H4 (cell line): ENCODE measurements at places on chromosomes 2 and 18. TPM values are rescaled to one million over a fixed set of nuclear protein-coding genes. Genes with fewer than 3 reads are reported as not detected.

The UGT1A10 gene
- not detected in 2 replicates for total RNA-seq

The KCNF1 gene
- 0.14 TPM in 1 of 2 replicates, not detected in the other for total RNA-seq

The DCDC2C gene
- not detected in 2 replicates for total RNA-seq

The SAG gene
- not detected in 2 replicates for total RNA-seq

The KLF11 gene
- 5.4 and 6.5 TPM in 2 replicates for total RNA-seq

DNA sequence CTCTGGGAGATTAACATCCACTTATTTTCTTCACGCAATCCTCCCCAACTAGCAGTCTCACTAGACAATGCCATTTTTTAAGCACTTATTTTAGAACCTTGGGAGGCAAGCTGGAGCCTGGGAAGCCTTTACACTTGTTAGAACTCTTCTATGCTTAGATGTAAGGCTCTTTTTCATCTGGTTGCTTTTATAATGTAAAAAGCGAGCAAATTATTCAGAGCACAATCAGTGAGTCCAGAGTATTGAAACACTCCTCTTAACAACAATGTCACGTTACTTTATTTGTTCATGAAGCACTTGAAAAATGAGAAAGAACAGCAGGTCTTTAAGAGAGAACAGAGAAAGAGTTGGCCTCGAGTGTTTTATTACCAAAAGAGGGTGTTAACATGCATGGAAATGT, 84.1 kb upstream of the SLC8A1 start:
- DNase-seq = no peak

GRCh38 chr2:180268006-180268405, 260.9 kb upstream of the CWC22 start:
- DNase-seq = no peak

GRCh38 chr2:189954989-189955388, 107.5 kb downstream of the MSTN start:
- peak; percentile 29 for DNase-seq

GRCh38 chr2:98483257-98483861, 38.7 kb downstream of the INPP4A start:
- no peak for DNase-seq

DNA sequence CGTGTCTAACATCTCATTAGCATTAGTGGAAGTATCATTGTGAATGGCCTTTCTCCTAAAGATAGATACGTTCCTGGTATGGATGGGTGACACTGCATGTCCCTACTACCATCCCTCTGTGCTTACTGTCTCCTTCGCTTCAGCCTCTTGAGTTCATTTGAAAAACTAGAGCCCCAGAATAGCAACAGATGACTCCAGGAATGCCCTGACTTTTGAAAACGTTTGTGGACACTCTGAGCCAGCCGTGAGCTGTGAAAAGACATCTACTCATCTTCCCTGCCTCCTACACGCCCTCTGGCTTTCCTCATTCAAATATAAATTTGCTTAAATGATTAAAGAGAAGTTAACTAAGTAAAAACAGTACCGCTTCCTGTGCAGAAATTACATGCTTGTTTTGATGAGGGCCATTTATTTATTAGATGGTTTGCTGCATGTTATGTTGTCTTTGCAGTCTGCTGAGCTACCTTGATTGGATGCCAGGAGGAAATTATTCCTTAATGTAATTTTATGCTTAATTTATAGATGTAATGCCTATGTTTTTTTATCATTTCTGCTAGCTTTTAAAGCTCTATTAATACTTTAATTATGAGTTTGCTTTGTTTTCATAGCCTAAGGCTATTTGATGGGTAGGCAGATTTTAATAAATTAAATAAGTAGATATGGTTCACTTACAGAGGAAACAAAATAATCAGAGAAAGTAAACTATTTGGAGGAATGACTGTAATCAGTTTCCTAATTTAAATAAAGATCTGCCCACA, 32.1 kb upstream of the MYO3B start:
- no peak for DNase-seq

DNA sequence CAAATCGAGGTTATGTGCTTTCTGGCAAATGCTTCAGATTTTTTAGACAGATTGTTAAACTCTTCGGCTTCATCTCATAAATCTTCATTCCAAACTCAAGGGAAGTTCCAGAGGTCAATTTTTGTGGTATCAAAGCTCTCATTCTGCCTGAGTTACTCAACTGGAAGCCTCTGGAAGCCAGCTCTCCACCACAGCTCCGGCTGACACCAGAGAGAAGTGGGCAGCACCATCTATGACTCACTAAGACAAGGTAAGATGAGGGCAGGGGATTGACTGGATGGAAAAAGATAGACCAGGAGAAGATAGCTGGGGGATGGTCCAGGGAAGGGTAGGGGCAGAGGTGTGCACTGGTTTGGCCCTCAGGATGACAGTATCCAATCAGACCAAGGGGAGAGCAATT, 137.3 kb upstream of the HNRNPA3 start:
- DNase-seq = no peak

GRCh38 chr2:166167449-166167848, 39.6 kb upstream of the SCN1A start:
- peak; percentile 26 for DNase-seq

DNA sequence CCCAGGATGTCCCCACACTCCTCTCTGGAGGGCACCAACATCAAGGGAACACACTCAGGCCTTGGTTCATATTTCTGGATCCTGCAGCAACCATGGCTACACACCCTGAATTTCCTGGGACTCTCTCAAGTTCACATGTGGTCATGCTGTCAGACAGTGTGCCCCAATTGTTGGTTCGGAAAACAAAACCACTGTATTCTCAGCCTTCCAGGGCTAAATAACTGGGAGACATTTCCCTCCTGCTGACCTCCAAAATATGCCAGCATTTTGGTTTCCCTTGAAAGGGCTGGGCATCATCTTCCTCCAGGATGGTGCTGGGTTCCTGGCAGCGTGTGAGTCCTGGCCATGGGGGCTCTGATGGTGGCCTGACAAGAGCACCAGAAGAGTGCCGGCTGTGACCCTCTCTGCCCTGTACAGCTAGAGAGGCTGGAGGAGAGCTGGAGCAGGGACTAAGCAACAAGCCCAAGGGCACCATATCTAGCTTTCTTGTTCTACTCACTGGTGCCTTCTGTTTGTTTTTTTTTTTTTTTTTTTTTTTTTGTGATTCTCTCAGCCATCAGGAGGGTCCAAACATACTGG, 37.5 kb upstream of the WIPF1 start:
- no peak for DNase-seq

DNA sequence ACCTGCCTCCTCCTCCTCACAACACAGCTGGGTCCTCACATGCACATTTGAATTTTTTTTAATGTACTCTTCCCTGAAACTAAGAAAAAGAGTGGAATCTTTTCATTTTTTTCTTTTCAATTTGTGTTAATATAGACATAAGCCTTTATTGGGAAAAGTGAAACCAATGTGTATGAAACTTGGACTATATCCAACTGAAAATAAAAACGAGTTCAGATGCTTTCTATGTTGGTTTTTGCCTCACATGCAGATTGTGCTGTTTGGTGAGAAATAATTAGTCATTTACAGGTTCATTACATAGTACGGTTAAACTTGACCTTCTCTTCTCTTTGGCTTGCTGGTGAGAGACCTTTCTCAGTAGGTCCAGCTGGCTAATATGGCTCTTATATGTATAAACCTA, 515.2 kb upstream of the FANCL start:
- DNase-seq = no peak

GRCh38 chr2:197515315-197515738, 539 bp upstream of the MOB4 start:
- no peak for DNase-seq

- no peak for DNase-seq
Observed at GRCh38 chr2:9310798-9311197, 104.2 kb downstream of the ASAP2 start.

GRCh38 chr18:58247363-58247834, 203.4 kb downstream of the NEDD4L start:
- DNase-seq = no peak

DNA sequence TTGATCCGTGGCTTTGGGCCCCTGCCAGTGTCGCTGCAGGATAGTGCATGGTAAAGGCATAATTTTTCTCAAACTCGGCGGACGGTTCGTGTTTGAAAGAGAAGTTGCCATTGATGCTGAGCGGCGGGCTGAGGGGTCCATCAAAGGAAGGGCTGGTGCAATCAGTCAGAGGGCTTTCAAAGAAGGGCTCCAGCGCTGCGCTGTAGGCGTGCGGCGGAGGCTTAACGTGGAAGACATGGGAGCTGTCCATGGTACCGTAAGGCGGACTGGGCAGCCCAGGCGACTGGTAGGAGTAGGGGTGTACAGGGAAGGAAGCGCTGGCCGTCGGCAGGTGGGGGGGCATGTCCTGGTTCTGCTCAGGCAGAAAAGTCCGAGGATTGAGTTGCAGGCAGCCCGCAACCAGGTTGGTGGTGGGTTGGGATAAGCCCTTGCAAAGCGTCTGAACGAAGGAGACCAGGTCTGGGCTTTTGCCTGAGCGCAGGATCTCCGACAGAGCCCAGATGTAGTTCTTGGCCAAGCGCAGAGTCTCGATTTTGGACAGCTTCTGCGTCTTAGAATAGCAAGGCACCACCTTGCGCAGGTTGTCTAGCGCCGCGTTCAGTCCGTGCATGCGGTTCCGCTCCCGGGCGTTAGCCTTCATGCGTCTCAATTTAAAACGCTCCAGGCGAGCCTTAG, 2.3 kb downstream of the NEUROD1 start:
- DNase-seq = no peak

DNA sequence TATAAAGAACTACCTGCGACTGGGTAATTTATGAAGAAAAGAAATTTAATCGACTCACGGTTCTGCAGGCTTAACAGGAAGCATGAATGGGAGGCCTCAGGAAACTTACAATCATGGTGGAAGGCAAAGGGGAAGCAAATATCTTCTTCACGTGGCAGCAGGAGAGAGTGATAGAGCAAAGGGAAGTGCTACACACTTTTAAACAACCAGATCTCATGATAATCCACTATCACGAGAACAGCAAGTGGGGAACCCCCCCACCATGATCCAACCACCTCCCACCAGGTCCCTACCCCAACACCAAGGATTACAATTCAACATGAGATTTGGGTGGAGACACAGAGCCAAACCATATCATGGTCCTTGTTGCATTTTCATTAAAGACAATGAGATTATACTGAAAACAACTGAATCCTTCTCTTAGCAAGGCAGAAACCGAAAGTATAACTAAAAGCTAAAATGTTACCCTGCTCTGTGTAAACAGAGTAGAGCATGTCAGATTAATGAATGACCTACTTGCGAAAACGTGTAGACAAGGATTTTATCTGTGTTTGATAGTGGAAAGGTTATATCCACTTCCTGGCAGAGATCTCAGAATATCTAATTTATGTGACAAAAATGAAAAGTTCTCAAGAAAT, 60.1 kb upstream of the RBBP8 start:
- no peak for DNase-seq

DNA sequence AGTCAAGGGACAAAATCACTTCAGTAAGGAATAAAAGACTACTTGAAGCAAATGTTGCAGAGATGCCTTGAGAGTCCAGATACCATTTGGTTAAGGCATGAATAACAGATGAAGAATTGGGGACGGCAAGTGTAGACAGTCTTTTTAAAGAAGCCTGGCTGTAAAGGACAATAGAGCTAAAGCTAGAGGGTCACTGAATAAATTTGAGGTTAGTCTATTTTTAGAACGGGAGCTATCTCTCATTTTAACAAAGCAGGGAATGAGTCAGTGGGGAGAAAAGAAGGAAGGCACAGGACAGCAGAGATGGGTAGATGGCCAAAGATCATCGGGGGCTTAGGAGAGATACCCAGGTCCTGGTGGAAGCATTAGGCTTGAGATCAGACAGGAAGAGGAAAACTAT, 30.6 kb upstream of the CHN1 start:
- no peak for DNase-seq

GRCh38 chr2:235131334-235132305, 179.8 kb downstream of the SH3BP4 start:
- DNase-seq = no peak

DNA sequence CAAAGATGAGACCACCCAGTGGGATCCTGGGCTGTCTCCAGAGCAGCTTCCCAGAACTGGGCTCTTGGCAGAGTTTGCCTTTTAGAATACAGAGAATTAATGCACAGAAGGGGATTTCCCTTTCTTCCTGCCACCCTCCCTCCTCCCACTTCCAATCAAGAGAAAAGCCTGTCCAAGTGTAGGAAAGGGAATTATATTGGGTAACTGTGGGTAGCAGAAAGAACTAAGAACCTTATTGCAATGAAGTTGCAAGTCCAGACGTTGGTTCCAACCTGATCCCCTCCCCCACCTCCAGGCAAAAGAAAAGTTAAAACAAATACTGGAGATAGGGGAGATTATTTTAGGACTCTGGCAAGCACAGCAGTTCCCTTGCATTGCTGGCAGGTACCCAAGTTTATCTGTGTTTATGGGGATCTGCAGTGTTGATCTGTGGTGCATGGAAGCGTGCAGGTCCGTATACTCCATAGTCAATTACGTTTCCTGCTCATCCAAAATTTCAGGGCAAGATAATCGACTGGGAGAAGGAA, 114.3 kb downstream of the PRKCE start:
- no peak for DNase-seq

DNA sequence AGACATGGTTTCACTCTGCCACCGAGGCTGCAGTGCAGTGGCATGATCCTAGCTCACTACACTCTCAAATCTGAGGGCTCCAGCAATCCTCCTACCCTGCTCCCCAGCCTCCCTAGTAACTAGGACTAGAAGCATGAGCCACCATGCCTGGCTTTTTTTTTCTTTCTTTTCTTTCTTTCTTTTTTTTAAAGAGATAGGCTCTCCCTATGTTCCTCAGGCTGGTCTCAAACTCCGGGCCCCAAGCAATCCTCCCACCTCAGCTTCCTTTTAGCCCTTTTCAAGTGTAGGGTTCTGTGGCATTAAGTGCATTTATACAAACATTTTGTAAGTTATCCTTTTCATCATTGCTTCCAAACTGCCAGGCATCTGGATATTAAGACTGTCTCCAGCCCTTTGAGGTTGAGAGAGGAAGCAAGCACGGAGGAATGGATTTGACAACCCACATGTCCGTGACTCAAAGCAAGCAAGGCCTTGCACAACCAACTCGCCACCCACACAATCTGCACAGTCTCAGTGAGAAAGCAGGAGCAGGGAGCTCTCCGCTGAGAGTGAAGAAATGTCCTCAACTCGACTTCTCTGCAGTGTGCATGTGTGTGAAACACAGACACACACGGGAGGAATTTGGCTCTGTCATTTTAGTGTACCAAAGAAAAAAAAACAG, 65.6 kb downstream of the ATP8B1 start:
- peak; percentile 83 for DNase-seq

DNA sequence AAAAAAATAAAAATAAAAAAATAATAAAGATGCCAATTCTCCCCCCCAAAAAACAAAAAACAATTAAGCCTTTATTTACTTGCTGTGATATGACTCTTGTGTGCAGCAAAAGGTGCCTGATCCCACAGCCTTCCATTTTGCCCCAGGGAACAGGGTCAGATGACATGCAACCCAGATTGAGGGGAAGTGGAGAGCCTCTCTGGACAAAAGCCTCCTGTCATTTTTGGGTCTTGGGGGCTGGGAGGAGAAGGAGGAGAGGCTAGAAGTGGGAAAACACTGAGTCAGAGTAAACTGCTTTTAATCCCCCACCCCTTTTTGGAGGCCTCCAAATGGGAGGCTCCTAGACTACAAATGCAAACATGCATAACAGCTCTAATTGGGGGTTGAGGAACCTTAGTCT, 46.6 kb upstream of the SCG2 start:
- no peak for DNase-seq
